ENCODE measurements at places on chromosomes 11 and 22. TPM values are rescaled to one million over a fixed set of nuclear protein-coding genes. Genes with fewer than 3 reads are reported as not detected.
A peak's percentile ranks its signal among the peaks of the same experiment; 100 is the strongest.

Gene ENTHD1
- not detected for total RNA-seq

DNA sequence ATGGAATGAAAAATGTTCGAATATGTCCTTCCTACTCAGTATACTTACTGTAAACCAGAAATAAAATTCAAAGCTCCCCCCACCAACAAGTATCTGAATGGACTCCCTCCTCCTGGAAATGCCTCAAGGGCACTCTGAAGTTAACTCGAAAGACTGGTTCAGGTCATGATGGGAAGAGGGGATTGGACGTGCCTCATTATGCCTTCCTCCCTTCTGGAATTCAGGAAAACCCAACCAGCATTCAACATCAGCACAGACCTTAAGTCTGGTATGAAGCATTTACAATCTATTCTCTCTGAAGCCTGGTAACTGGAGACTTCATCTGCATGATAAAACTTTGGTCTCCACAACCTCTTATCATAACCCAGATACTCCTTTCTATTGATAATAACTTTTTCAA is 428.3 kb upstream of the RAG2 start:
- H3K36me3 ChIP-seq = no peaks in the 10 kb centered on the region
- no peaks in the 10 kb centered on the region for H3K27me3 ChIP-seq
- no peaks in the 10 kb centered on the region for H3K4me1 ChIP-seq
- no peak overlapping the region for H3K27ac ChIP-seq

Gene MMP11
- total RNA-seq = 2.4 TPM

Gene CARD18
- not detected for total RNA-seq

DNA sequence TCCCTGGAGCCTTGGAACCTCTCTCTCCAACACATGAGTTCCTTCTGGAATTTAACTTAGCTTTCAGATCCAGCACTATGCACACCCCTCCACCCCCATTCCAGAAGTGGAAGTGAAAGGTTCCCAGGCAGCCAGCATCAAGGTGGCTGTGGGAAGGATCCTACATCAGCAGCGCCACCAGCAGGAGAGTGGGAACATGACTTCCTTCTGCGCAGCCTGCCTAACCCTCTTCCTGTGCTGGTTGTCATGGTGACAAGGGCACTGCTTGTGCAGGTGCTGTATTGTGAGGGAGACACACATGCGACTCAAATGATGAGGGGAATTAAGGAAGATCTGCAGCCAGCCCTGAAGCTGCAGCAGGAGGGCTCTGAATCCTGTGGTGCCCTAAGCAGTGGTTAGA is 904.5 kb upstream of the API5 start:
- H3K27ac ChIP-seq = no peak overlapping the region
- no peak overlapping the region for H3K4me3 ChIP-seq
- no peaks in the 10 kb centered on the region for H3K36me3 ChIP-seq
- H3K4me1 ChIP-seq = no peaks in the 10 kb centered on the region
- DNase-seq = no peak
- H3K27me3 ChIP-seq = no peaks in the 10 kb centered on the region

- no peak for DNase-seq
- peaks cover 13% of the 10 kb centered on the region for H3K4me1 ChIP-seq
- H3K27me3 ChIP-seq = no peaks in the 10 kb centered on the region
- H3K4me3 ChIP-seq = peak overlapping the region; percentile 78
These were observed 1.2 kb downstream of the HIKESHI start for GRCh38 chr11:86303257-86303656.

DNA sequence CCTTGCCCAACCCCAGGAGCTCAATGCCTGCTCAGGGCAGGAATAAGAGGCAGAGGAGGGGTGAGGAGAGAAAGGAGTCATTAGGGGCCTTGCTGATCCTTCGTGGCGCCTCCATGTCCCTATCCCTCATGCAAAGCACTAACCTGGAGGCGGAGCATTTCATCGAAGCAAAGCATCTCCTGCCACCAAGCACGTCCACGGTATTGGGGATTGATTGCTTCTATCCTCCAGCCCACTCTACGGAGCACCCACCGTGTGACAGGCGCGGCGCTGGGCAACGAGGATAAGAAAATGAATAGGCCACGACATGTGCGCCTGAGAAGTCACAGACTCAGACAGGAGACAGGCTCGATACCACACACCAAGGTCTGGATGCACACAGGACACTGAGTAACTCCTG is 67.0 kb downstream of the IGLL1 start:
- no peak overlapping the region for H3K27ac ChIP-seq
- H3K4me3 ChIP-seq = no peak overlapping the region
- peaks cover 49% of the 10 kb centered on the region for H3K27me3 ChIP-seq
- H3K4me1 ChIP-seq = no peaks in the 10 kb centered on the region

DNA sequence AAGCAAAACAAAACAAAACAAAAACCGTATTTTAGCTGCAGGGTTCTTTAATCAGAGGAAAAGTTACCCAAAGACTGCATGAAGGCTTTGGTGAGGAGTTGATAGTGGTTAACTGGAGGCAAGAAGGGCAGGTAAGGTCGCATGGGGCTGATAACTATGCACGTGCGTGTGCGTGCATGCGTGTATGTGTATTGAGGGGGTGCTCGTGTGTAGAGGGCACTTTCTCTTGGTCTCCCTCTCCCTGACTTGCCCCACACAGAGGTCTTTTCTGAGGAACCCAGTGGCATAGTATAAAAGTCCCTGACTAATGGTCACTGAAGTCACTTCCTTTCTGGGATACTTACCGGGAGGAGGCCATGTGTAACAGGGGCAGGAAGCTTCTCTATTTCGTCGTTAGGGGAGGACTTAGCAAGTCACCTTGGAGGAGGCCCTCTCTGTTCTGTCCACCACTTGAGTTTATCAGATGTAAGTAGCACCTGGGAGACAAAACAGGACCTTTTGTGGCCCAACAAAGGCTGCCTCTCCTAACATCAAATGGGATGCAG is 20.1 kb upstream of the FCHSD2 start:
- H3K4me1 ChIP-seq = peaks cover 8% of the 10 kb centered on the region
- H3K36me3 ChIP-seq = no peaks in the 10 kb centered on the region
- H3K27me3 ChIP-seq = no peaks in the 10 kb centered on the region

- no peaks in the 10 kb centered on the region for H3K4me1 ChIP-seq
- no peak for DNase-seq
- H3K4me3 ChIP-seq = no peak overlapping the region
- no peaks in the 10 kb centered on the region for H3K36me3 ChIP-seq
- no peak overlapping the region for H3K27ac ChIP-seq
- H3K27me3 ChIP-seq = peaks cover 20% of the 10 kb centered on the region
These were observed 90.0 kb upstream of the PRR5 start for GRCh38 chr22:44611880-44612496.

DNA sequence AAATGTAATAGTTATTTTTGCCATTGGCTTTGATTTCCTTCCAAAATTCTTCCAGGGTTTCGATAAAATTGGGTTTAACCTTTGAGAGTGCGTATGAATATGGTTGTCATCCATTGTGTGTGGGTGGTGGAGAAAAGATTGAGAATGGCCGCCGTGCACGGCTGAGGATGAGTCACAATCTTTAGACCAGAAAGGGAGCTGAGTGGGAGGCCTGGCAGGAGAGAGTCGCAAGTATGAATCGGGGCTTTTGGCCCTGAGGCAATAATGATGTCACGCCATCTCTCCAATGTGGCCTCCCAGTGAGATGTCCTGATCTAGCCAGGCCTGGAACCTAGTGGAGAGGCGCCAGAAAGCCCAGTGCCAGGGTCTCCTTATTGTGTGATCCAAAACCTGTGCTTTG is 33.1 kb upstream of the SMPD1 start:
- no peak for DNase-seq
- no peaks in the 10 kb centered on the region for H3K4me1 ChIP-seq
- H3K27ac ChIP-seq = no peak overlapping the region
- H3K36me3 ChIP-seq = no peaks in the 10 kb centered on the region
- no peaks in the 10 kb centered on the region for H3K27me3 ChIP-seq
- no peak overlapping the region for H3K4me3 ChIP-seq

Gene OR2AG2
- 0.25 TPM for total RNA-seq

Gene PHOX2A
- total RNA-seq = not detected

DNA sequence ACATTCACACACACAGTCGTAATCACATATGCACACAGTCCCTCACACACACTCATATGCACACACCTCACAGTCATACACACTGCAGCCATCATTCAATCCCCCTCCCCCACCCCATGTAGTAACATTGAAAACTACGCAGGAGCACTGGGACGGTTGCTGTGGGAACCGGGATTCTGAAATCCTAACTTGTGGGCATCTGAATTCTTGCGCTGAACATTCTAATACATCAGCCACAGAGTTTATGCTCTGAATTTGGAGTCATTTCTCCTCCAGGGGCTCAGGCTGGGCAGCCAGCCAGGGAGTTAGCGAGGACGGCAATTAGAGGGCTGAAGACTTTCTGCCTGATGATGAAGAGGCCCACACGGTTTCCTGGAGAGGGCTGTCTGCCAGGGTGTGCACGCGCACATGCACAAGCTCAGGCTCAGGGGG is 32.7 kb downstream of the CD6 start:
- H3K4me3 ChIP-seq = no peak overlapping the region
- no peak for DNase-seq
- no peak overlapping the region for H3K27ac ChIP-seq
- H3K27me3 ChIP-seq = peaks cover 13% of the 10 kb centered on the region

DNA sequence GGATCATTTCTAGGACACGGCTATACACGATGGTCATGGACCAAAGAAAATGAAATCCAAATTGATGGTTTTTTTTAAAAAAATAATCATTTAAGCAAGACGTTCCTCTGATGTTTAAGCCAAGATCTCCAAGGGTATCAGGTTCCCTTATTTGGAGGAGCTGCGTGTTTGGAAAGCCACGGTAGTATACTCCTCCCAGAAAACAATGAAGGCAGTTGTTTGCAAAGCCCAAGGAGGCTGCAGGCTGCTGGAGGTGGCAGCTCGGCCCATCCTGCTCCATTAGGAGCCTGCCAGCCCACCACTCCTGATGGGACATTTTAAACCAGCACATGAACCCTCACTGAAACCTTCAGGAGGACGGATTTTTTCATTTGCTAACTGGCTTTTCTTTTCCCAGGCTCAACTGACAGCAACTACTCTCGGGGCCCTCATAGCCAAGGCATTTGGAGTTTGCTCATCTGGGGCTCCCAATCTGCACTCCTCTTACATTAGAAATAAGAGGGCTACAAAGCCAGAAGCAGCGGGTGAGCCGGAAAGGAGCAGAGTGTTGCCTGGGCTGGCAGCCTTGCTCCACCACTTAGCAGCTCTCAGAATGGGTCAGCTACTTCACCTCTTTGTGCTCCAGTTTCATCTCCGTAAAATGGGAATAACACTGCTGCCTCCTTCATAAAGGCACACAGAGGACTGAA is 58.4 kb downstream of the ABTB2 start:
- H3K27me3 ChIP-seq = no peaks in the 10 kb centered on the region
- H3K27ac ChIP-seq = no peak overlapping the region
- no peak for DNase-seq
- no peaks in the 10 kb centered on the region for H3K36me3 ChIP-seq
- H3K4me3 ChIP-seq = no peak overlapping the region
- peaks cover 87% of the 10 kb centered on the region for H3K4me1 ChIP-seq

DNA sequence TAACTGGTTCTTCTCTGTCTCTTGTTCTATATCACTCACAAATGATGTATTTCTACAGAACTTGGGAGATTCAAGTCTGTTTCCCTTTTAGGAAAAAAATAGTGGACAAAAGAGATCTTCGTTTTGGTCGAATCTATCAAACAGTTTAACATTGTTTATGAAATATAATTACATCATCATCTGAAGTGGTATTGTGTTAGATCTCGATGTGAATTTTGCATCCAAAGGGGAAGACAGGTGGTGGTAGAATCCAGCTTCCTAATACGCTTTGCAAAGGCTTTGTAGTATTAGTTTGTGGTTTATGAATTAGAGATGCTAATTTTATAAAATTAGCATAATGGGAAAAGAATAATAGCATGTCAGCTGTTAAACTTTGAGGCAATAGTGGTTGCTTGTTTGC is 3.4 kb downstream of the SIK2 start:
- no peak overlapping the region for H3K27ac ChIP-seq
- H3K27me3 ChIP-seq = no peaks in the 10 kb centered on the region
- H3K36me3 ChIP-seq = 0 out of 2 replicates have a peak, but pooled peaks cover 5% of the 10 kb centered on the region
- H3K4me1 ChIP-seq = peaks cover 44% of the 10 kb centered on the region

DNA sequence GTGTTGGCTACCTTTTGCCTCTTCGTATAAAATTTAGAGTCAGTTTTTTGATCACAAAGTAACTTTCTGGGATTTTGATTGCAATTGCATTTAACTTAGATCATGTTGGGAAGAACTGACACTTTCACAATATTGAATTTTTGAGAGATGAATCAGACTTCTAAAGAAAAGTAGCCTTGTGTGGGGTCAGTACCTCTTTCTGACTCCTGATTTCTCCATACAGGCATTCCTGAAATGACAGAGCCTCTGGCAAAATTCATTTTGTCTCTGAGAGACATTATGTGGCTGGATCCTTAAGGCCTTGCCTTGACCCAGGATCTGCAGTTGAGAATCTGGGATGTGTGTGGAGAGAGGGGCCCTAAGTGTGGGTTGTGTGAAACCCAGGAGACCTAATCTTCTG is 37.8 kb downstream of the PPFIBP2 start:
- no peak overlapping the region for H3K27ac ChIP-seq
- H3K36me3 ChIP-seq = no peaks in the 10 kb centered on the region
- H3K4me3 ChIP-seq = no peak overlapping the region
- H3K27me3 ChIP-seq = no peaks in the 10 kb centered on the region
- peak; percentile 77 for DNase-seq

DNA sequence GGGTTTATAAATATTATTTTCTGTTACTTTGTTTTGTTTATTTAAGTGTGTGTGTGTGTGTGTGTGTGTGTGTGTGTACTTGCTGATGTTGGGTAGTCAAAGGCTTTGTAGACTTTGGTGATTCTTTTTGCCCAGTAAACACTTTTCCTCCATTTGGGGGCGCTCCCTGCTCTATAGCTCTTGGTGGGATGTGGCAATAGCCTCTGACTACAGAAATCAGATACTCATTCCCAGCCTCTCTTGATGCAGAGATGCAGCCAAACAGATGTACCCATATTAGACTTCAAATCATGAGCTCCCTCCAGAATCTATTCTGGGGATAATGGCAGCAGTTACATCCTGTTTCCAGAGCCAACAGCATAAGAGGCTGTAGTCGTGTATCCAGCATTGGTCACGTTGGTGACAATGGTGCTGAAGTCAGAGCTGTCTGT is 33.4 kb upstream of the APOL5 start:
- H3K4me3 ChIP-seq = no peak overlapping the region

Gene RTN4RL2
- 3.4 TPM for total RNA-seq

Gene GRIA4
- total RNA-seq = not detected

DNA sequence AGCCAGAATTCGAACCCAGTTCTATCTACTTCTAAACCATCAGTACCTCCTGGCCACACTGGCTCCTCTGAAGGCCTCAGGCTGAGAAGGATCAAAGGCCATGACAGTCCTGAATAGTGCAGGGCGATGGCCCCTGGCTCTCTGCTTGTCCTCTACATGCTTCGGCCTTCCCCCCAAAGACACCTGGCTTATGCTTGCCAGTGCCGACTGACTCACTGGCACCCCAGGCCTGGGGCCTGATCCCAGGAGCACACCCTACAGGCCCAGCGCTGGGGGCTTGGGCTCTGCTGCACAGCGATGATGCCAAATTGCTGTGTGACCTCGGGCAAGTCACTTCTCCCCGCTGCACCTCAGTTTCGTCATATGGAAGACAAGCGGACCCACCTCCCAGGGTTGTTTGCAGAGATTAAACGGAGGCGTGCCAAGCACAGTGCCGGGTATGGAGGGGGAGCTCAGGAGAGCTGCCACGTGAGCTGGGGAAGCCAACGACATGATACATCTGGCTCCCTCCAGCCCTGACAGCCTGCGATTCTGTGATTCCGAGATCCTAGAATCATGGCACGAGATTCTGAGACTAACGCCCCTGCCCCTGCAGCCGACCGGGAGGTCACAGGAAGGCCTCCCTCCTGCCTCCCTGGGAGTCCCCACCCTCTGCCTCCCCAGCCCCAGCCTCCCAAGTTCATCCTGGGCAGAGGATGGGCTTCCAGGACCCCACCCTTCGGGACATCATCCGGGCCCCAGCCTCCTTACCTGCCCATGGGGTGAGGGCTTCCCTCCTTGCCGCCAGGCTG is 1.0 kb downstream of the SSTR3 start:
- H3K4me3 ChIP-seq = no peak overlapping the region
- H3K36me3 ChIP-seq = no peaks in the 10 kb centered on the region
- H3K27ac ChIP-seq = no peak overlapping the region
- H3K27me3 ChIP-seq = no peaks in the 10 kb centered on the region
- no peak for DNase-seq

Gene B4GALNT4
- 6.1 TPM for total RNA-seq
